Activated CD4-positive, alpha-beta T cell treated with anti-CD3 and anti-CD28 coated beads, Interleukin-2, amount 50 U/mL, for 1 hour (primary cell): ENCODE measurements at places on chromosomes 2 and 18.

DNA sequence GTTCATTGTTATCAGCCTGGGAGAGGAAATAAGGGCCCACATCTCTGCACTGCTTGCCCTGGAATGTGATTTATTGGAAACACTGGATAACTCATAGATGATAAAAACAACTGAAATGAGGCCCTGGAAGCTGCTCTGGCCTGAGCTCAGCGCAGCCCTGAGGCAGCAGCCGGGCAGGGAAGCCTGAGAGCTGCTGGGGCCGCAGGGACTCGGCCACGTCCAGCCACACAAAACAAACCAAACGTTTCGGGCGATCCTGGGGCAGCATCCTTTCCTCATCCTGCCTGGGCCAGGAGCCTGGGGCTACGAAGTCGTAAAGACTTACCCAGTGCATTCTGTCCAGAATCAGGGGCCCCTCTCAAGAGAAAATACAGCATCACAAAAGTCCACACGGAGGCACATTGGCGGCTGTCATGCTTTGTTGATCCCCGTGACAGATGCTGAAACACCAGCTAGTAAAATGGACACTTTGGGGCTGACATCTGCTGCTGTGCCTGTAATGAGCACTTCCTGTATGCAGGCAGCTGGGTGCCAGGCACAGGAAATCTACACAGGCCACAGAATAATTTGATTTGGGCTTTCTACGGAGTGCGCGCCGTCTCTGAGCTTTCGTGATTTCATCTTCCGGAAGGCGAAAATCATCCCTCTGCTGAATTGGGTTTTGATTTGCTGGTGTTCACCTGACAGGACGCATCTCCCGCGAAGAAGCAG is 250.6 kb downstream of the EIPR1 start:
- no peak for DNase-seq

DNA sequence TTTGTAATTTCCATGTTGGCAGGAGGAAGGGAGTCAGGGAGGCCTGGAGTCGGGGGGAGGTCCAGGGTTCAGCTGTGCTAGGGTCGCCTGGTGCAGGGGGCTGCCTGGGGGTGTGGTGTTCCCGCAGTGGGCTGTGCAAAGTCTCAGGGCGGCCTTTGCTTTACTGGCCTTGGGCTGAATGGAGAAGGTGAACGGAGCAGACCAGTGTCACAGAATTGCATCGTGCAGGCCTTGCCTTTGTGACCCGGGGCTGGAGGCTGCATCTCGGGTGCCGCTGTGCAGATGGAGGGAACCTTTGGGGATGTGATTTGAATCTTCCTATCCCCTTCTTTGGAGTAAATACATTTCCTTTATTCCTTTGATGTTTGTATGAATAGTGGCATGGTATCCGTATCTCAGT is 8.8 kb downstream of the SNTG2 start:
- no peak for DNase-seq

DNA sequence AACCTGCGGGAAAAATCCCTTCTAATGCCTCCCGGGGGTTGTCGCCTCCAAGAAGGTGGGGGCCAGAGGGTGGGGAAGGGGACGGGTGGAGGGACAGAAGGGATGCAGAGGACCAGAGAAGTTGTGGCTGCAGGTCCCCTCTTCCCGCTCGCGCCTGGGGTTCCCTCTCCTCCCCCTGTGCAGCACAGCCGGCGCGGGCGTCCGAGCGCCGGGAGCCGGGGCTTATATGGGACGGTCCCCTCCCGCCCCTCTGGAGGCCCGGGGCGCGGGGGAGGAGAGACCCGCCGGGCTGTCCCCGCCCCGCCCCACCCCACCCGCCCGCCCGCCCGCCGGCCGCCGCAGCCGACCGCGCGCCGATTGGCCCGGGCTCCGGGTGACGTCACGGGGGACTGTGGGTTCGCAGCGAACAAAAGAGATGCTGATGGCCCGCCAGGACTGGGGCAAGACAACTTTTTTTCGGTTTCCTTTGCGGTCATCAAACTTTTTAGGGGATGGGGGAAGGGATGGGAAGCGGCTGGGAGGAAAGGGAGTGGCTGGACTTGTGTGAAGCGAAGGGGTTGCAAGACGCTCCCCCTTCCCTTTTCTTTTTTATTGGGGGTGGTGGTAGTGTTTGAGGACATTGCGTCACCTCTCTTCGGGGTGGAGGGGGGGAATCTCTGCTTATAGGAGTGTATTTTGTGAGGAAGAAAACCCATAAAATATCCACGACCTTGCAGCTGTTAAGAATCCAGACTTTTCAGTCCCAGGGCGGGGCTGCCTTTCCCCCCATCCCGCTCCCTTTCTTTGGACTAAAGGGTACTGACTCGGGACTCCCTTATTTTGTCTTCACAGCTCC is at the start of gene FN1:
FN1 (minus strand) TSS at position 199 of the 835 bp plus-strand sequence. CDS start 266 bp downstream, outside the sequence.
- DNase-seq: peak; percentile 51

DNA sequence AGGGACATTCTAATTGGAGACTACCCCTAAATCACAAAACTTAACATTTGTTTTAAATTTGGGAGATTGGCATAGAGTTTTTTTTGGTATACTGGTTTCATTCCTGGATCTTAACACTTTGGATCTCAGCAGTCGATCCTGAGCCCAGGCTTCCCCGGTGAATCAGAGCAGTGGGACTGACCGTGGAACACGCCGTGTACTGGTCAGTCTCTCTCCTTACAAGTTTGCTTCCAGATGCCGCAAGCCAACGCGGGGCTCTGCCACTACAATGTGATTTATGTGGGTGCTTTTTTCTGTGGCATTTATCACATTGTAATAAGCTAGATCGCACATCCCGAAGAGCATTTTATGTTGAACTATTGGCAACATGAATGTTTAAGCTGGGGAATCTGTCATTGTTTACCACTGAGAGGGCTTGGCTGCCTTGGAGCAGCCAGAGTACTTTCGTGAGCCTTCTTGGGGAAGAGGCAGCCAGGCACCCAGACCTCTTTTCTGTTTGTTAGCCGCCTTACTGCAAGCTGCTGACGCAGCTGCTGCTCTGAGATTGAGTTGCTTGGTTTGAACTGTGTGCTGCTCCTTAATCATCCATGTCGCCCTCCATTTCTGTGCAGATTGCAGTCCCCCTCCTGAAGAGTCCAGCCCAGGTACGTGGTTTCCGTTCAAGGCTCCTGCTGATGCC is 49.3 kb downstream of the COA5 start:
- DNase-seq: no peak

GRCh38 chr2:137187216-137187615 is 421.9 kb downstream of the THSD7B start:
- DNase-seq: no peak

- DNase-seq: no peak
These were observed 162.5 kb downstream of the RAD51AP2 start for GRCh38 chr2:17355608-17356329.

DNA sequence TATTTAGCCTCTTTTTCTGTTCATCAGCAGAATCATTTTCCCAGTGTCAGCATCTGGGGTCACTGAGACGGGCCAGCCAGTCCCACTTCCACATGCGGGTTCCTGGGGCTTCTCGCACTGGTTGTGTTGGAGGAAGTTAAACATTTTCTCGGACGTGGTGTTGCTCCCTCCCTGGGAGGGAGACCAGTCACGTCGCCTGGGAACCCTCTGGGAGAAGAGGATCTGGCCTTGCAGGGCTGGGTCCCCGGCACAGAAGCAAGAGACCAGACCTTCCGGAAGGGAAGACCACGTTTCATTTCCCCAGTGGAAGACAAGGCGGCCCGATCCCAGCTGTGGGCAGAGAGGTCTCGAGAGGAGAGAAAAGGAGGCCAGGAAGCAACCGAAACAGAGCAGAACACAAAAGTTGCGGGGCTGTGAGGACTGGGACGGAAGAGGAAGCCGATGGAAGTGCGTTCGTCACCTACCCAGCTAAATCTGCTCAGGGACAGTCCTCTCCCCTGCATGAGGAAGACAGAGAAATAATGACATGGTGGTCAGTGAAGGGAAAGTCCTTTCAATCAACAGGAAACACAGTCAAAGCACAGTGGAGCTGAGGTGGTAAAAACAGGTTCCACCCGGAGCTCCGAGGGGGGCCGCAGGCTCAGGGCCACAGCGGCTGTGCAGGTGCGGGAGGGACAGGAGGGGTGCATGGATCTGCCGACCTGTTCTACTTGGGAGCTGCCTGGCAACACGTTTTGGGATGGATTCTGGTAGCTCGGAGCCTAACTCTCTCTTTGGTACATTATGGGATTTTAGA is 144.4 kb downstream of the MBP start:
- DNase-seq: no peak

DNA sequence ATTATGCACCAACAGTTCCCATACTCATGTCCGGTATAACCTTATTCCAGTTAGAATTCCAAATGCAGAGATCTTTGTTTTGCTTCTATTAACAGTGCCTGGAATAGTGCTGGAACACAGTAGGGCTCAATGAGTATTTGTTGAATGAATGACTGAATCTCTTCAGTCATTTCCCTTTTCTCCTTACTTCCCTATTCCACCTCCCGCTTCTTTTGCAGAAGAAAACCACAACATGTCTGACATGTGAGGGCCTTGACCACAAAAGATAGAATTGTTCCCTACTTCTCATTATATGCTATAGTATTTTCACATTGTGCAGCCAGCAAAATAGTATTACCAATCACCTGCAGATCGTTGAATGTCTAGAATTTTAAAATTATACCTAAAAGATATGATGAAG is 19.5 kb upstream of the HNRNPLL start:
- DNase-seq: no peak

DNA sequence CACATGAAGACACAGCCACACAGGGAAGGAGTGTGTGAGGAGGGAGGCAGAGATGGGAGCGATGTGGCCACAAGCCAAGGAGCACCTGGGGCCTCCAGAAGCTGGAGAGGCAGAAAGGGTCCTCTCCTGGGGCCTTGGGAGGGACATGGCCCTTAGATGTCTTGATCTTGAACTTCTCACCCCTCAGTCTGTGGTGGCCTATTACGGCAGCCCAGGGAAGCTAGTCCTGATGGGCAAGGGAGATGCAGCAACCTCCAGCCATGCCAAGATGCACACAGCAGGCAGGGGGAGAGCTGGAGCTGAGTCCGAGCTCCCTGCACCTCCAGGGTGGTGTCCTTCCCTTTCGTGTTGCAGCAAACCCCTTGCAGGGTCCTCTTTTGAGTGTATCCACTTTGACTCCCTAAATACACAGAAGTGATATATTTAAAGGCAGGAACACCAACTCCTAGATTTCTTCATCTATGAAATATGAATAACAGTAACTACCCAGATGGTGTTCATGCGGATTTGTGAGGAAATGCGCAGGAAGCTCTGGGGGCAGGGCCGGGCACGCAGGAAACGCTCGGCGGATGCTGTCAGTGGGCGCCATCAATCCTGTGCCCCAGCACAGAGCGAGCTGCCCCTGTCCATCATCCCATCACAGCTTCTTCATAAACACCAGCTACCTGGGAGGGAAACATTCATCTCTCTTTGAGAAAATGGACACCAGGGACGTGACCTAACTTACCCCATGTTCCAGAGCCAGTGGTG is 230.4 kb upstream of the MYT1L start:
- DNase-seq: no peak

GRCh38 chr2:108853421-108853820 is 66.8 kb downstream of the CCDC138 start:
- DNase-seq: no peak

DNA sequence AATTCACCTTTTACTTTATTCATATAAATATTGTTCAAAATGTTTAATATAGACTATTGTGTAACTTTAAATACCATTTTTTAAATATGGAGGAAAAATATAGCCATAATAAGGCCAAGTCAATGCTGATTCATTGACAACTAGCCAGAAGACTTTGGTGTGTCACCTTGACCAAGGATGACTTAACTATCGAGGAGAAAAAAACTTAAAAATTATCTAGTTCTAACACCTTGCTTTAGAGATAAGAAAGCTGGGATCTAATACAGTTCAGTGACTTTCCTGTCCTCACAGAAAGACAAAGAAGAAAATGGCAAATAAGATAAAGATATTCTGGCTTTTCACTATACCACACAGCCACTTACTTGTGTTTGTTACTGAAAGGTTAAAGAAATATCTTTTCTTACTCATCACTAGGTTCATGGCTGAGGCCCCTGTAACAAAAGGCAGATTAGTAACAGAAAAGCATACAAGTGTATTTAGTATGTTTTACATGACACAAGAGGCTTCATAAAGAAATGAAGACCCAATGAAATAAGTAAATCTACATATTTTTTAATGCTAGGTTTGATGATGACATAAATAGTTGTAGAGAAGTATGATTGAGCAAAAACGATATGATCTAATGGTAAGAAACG is 65.9 kb upstream of the LRRTM1 start:
- DNase-seq: no peak

GRCh38 chr2:170723446-170723958 is 8.4 kb downstream of the SP5 start:
- DNase-seq: no peak

- no peak for DNase-seq
These were observed 180.2 kb upstream of the SMIM21 start for GRCh38 chr18:75607701-75608100.

- no peak for DNase-seq
These were observed 89.0 kb downstream of the LPIN1 start for GRCh38 chr2:11835403-11835802.

- no peak for DNase-seq
These were observed 194.0 kb downstream of the ZFP36L2 start for GRCh38 chr2:43032213-43033015.

GRCh38 chr2:98465456-98466226 is 21.0 kb downstream of the INPP4A start:
- peak; percentile 82 for DNase-seq

GRCh38 chr2:213089438-213089837 is 62.0 kb downstream of the IKZF2 start:
- DNase-seq: no peak

DNA sequence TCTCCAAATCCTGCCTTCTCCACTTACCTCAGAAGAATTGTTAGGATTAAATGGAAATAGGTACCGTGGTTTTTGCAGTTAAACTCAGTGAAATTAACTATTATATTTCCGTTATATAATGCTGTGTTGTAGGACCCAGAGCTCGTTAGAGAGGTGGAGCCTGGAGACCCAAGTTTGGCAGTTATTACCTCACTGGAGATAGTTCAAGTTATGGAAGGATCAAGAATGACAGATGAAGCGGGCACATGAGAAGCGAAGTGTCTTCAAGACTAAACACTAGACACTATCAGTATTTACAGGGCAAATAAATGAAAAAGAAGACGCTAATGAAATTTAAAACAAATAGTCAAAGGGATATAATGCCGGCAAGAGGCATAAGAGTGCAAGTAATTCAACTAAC is 866 bp downstream of the CWC22 start:
- DNase-seq: no peak

DNA sequence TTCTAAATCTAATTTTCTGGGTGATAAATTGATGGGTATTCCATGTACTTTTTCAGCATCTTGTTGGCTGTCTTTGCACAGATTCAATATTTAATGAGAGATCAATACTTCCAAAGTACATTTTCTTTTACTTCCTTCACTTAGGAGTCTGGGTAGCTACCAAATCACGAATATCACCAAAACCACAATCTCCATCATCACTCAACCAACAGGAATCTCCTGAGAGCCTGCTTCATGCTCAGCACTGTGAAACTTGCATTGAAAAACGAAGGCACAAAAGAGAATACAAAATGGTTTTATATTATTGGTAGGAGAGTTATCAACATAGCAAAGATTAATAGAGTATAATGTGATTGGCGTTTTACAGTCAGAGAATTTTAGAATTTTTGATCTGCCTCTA is 261.5 kb upstream of the DSEL start:
- no peak for DNase-seq

DNA sequence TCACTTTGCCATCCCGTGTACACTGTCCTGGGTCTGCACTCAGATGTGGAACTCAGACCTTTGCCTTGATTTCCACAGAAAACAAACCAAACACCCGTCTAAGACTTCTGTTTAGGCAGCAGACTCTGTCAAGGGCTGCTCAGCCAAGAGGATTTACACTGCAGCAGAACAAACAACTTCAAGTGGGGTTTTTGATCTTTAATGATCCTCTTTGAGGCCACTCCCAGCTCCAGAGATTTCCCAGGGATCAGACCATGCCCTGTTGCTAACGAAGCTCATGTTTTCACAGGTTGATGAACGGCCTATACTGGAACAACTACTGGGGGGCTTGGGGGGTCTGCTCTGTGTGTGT is 52.5 kb upstream of the LGALSL start:
- DNase-seq: no peak
